Activated CD8-positive, alpha-beta T cell treated with anti-CD3 and anti-CD28 coated beads, Interleukin-2, amount 10 ng/mL, durations not matched to agents 7 days and 5 days (primary cell): ENCODE measurements at places on chromosomes 4 and X. TPM values are rescaled to one million over a fixed set of nuclear protein-coding genes. Genes with fewer than 3 reads are reported as not detected.
A peak's percentile ranks its signal among the peaks of the same experiment; 100 is the strongest.

GRCh38 chr4:75308049-75308448 lies 206.2 kb downstream of the RCHY1 start:
- no peak overlapping the region for H3K27ac ChIP-seq
- no peak for DNase-seq
- no peaks in the 10 kb centered on the region for H3K27me3 ChIP-seq
- no peaks in the 10 kb centered on the region for H3K36me3 ChIP-seq

CYP4V2 gene
- total RNA-seq: 16.1 TPM

DNA sequence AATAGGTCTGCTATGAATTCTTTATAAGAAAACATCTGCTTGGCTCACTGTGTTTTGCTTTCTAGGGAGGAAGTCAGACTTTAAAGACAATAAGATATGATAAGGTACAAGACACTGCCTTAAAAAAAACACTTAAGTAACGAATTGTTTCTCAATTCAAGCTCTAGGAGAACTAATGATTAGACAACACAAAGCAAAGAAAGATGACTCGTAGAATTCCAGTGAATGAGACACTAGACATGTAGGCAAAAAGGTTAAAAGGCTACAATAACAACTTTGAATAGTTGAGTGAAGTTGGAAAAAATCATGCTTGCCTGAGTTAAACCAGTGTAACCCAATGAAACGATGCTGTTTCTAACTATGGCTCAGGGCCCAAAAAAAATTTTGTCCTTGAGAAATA lies 344.4 kb upstream of the ACTRT1 start:
- no peaks in the 10 kb centered on the region for H3K27me3 ChIP-seq
- H3K4me3 ChIP-seq: no peak overlapping the region
- no peak for DNase-seq

CCDC149 gene
- not detected for total RNA-seq

PABPC5 gene
- not detected for total RNA-seq

DNA sequence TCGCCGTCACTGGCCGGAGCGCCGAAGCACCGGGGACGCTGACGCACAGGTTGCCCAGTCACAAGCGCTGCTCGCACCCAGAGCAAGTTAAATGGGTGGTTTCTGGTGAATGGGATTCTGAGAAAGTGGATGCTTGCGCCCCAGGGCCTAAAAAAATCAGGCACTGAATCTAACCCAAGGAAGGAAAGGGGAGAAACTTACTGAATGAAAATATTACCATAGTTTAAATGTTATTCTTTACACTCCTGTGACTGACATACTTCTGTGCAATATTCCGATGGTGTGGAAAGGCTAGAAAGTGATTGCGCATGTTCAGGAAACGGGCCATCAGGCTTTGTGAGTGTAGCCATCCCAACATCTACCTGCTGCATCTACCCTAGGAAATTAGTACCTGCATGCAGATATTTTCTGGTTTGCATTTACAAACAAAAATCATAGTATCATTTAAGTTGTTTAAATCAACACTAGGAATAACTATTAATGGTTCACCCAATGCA lies 838 bp upstream of the ABCG2 start:
- H3K27me3 ChIP-seq: peaks cover 15% of the 10 kb centered on the region
- peak overlapping the region; percentile 75 for H3K4me3 ChIP-seq
- H3K36me3 ChIP-seq: no peaks in the 10 kb centered on the region
- H3K4me1 ChIP-seq: peaks cover 13% of the 10 kb centered on the region
- no peak overlapping the region for H3K27ac ChIP-seq
- DNase-seq: no peak

DNA sequence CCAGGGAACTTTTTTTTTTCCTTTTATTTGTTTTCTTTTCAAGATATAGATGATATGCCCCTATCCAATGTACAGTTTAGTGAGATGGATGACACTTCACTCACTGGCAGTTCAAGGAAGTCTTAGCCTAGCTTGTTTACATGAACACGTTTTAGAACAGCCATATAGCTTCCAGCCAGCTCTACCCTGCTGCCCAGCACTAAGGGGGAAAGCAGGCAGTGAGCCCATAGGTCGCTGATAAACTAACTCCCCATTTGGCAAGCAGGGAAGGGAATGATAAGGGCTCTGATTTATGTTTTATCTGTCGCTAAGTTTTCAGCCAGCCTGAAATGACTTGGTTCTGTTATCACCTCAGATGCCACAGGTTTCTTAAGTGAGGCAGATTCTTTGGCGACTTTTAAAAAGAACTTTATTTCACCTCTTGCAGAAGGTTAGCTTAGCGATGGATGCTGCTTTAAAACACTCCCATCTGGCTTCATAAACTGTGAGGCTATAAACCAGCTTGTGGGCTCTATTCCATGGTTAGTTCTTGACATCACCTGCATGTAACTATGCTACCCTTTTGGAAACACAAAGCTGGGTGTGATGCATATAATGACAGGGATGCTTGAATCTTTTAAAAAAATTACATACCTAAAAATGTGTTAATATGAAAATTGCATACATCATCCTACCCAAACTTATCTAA lies 348.4 kb downstream of the FBXO8 start:
- H3K27me3 ChIP-seq: no peaks in the 10 kb centered on the region
- DNase-seq: no peak
- H3K36me3 ChIP-seq: no peaks in the 10 kb centered on the region
- no peaks in the 10 kb centered on the region for H3K4me1 ChIP-seq
- H3K4me3 ChIP-seq: no peak overlapping the region

NWD2 gene
- not detected for total RNA-seq

DCLK2 gene
- not detected for total RNA-seq

ENAM gene
- total RNA-seq: not detected

DNA sequence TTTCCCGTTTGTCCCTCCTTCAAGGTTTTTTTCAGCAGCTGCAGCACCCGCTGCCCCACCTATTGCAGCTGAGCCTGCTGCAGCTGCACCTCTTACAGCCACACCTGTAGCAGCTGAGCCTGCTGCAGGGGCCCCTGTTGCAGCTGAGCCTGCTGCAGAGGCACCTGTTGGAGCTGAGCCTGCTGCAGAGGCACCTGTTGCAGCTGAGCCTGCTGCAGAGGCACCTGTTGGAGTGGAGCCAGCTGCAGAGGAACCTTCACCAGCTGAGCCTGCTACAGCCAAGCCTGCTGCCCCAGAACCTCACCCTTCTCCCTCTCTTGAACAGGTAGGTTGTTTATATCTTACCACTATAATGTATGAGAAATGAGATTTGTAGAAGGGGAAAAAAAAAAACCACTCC lies 4.5 kb downstream of the PRR27 start:
- DNase-seq: no peak
- no peak overlapping the region for H3K27ac ChIP-seq
- H3K27me3 ChIP-seq: no peaks in the 10 kb centered on the region

GRCh38 chrX:145609951-145610511 lies 207.6 kb upstream of the SLITRK2 start:
- no peaks in the 10 kb centered on the region for H3K4me1 ChIP-seq
- H3K27ac ChIP-seq: no peak overlapping the region
- H3K36me3 ChIP-seq: no peaks in the 10 kb centered on the region
- H3K27me3 ChIP-seq: no peaks in the 10 kb centered on the region
- H3K4me3 ChIP-seq: no peak overlapping the region
- no peak for DNase-seq

DNA sequence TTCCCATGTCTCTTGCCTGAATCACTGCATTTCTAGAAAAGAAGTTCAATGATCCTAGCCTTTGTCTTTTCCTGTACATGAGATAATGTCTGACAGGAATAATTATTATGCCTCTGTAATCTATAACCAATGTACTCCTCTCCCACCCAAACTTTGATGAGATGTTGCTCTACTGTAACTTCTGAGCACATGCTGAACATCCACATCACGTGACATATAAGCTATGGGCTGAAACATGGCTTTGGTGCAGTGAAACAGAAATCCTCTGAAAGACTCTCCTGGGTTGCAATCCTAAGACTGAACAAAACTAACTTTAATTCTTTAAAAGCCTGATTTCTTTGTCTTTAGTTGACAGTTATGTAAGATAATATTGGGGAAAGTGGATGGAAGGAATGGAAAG lies 1.5 kb upstream of the ADAD1 start:
- H3K4me1 ChIP-seq: no peaks in the 10 kb centered on the region
- H3K27ac ChIP-seq: no peak overlapping the region
- peaks cover 6% of the 10 kb centered on the region for H3K27me3 ChIP-seq
- DNase-seq: no peak

GRCh38 chr4:183986291-183986970 lies 81.3 kb downstream of the STOX2 start:
- no peak overlapping the region for H3K4me3 ChIP-seq
- no peak overlapping the region for H3K27ac ChIP-seq
- no peaks in the 10 kb centered on the region for H3K4me1 ChIP-seq
- H3K27me3 ChIP-seq: peaks cover 4% of the 10 kb centered on the region
- no peak for DNase-seq

NDNF gene
- not detected for total RNA-seq

SULT1B1 gene
- 1.7 TPM for total RNA-seq

SRPX gene
- 1.5 TPM for total RNA-seq

- peak overlapping the region; percentile 22 for H3K27ac ChIP-seq
- H3K27me3 ChIP-seq: no peaks in the 10 kb centered on the region
- H3K4me1 ChIP-seq: peaks cover 50% of the 10 kb centered on the region
- H3K36me3 ChIP-seq: peaks cover 66% of the 10 kb centered on the region
Observed at GRCh38 chr4:1910643-1911042, 39.5 kb downstream of the NSD2 start.

DNA sequence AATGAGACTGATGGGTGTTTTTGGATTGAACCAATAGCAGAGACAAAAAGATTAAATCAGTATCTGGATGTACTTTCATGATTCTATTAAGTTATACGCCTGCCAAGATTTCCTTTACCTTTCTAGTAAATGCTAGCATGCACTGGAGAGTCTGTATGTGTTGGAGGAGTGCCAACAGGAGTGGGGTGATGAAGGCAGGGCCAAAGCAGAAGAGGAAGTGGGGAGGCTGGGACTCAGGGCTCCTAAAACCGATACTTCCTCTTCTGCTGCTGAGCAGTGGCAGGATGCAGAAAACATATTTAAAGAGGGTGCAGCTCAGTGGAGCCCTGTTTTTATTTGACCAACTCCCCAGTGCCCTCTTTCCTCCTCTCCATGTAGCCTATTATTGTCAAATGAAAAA lies 5.6 kb downstream of the CYSLTR1 start:
- peaks cover 17% of the 10 kb centered on the region for H3K36me3 ChIP-seq
- peak overlapping the region; percentile 83 for H3K27ac ChIP-seq
- H3K4me3 ChIP-seq: peak overlapping the region; percentile 40
- DNase-seq: peak; percentile 67
- no peaks in the 10 kb centered on the region for H3K27me3 ChIP-seq
- peaks cover 31% of the 10 kb centered on the region for H3K4me1 ChIP-seq
